ENCODE measurements at places on chromosomes 3 and 15.

- DNase-seq, result no peak
Measured at GRCh38 chr15:55016225-55016624, 180.5 kb downstream of the RSL24D1 start.

- DNase-seq, result no peak
Measured at GRCh38 chr15:84620626-84621025, 19.8 kb downstream of the ZSCAN2 start.

- DNase-seq, result no peak
Measured at GRCh38 chr15:63044645-63045464, 2.3 kb downstream of the TPM1 start.

DNA sequence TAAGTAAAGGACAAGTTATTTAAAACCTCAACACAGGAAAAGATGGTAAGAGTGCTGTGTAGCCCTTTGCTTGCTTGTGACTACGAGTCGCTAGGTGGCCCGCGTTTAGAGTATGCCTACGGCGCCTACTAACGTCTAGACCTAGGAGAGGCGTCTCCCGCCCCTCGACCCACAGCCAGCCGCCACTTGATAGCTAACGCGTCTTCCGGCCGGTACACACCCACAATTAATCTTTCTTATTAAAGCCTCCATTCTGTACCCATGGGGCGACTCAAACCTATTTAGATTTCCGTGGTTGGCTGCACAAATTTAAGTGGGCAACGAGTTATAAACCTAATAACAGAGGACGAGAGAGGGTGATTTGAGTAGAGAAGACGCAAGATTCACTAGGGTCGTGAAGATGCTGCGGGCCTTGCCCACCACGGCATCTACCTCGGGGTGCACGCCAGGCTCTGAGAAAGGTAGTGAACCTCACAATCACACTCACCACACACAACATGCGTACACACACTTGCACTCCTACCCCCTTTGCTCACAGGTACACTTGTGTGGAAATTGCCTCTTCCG, 12.0 kb downstream of the SOX2 start:
- no peak for DNase-seq

DNA sequence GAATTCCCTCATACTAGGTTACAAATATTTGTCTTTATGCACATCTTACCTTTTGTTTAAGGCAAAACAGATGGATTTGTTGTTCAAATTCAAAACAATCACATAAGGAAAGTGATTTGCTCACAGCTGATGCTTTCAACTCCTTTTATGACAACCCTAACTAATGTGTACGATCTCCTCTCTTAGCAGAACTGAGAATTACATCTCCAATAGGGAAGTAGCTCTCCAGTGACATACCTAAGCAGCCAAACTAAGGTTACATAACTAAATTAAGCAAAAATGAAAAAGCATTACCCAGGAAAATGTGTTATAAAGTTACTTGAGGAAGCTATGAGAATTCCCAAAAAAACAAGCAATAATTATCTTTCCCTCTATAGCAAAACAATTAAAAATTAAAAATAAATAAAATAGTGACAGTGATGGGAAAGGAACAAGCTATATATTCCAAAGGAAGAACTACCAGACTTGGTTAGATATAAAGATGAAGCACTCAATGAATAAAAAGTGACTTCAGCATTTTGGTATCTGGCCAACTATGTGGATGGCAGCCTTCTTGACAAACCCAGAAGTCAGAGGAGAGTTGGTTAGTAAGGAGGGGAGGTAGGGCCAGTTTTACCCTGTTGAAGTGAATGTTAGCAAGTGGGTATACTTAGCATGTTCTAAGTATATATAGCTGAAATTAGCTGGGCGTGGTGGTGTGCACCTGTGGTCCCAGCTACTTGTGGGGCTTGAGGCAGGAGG, 32.4 kb downstream of the PEAK1 start:
- no peak for DNase-seq

- DNase-seq, result no peak
Measured at GRCh38 chr3:194526164-194526563, 39.4 kb upstream of the ATP13A3 start.

- DNase-seq, result no peak
Measured at GRCh38 chr3:41129731-41130130, 69.6 kb upstream of the CTNNB1 start.

- no peak for DNase-seq
Measured at GRCh38 chr15:24054547-24055245, 367.6 kb upstream of the NDN start.

DNA sequence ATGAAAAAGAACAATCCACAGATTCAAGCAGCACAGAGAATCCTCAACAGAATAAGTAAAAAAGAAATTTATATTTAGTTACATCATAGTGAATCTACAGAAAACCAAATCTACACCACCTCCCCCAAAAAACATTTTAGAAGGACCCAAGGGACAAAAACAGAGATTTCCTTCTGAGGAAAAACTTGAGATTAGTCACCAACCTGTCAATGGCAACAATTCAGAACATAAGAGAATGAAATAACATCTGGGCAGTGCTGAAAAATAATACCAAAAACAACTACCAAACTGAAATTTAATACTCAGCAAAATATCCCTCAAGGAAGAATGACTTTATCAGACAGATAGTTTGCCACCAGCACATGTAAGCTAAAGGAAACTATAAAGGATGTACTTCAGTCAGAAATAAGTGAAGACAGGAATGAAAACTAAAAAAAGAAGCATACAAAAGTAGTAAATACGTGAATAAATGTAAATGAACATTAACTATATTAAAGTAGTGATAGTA, 260.7 kb downstream of the ULK4 start:
- DNase-seq, result no peak

DNA sequence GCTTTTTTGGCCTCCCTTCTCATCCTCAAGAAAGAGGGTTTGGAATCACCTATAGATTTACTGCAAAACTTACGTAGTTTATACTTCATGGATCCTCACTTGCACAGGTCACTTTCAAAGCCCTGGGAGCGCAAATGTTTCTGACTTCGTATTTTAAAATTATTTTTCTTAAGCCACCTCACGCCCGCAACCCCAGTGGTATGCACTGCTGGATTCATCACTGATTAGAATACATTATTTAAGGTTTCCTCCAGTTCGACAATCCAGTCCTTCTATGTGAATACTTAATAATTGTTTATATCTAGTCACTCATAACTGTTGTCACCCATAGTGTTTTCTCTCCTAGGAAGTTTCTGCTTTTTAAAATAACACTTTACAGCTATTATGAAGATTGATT, 339.9 kb downstream of the CHL1 start:
- DNase-seq, result no peak

- DNase-seq, result no peak
Measured at GRCh38 chr3:184620475-184621119, 59.0 kb downstream of the EPHB3 start.

DNA sequence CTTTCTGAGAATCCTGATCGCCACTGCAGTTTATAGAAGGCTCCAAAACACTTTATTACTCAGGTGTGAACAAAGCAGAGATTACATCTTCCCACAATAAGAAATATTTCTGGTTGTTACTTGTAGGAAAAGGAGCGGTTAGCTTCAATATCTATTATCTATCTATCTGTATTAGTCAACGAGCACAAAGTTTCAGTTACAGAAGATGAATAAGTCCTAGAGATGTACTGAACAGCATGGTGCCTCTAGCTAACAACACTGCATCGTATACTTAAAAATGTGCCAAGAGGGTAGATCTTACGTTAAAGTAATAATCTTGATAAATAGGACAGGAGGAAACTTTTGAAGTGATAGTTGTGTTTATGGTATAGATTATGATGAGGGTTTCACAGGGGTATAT, 10.9 kb upstream of the CCR3 start:
- DNase-seq, result no peak

DNA sequence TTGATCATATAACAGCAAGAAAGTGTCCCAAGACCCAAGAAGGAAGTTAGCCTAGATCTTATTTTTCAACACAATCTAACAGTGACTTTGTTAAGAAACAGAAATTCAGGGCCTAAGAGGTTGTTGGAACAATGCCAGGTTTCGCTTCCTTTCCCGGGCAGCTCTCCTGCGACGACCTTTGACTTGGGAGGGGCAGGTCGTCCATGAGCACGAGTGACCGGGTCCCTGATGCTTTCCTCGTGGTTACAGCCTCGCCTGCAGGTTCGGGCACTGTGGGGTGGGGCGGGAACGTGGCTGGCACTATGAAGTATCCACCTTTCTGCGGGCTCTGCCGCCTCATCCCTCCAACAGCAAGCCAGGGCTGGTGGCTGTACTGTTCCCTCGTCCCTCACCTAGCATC, 90.1 kb upstream of the RGMA start:
- DNase-seq, result no peak

DNA sequence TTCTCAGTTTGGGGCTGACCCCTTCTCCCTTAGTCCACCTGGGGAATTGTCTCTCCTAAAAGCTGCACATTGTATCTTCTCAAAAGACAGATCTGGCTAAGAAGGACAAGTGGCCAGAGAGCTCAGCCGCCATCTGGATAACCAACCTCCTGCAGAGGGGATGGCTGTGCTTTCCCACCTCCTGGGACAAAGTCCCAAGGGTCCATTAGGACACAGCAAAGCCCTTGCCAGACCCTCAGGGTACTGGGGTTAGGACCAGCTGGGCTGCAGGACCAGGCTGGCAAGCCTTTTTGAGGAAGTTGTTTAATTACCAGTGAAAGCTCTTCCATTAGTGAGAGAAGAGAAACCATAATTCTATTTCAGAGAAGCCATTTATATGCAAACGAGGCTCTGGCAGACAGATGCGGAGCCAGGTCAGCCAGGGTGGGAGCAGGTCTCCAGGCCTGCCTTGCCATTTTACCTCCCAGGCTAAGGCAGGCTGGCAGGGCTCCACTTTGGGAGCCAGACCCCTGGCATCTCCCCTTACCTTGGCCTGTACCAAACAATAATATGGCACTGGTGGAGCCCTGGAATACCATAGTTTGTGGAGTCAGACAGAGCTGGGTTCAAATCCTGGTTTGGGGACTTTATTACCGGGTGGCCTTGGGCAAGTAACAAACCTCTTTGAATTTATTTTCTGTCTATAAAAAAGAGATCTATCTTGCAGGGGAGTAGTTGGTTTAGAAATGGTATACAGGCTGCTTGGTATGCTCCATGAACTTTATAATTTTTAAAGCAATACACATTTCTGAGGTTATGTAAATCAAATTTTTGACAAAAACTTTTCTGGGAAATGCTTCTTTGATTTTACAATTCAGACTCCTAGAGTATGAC, 17.9 kb downstream of the SHF start:
- DNase-seq, result no peak

GRCh38 chr3:135690664-135691063, 274.9 kb upstream of the PPP2R3A start:
- DNase-seq, result no peak

Measured in neural crest cell (in vitro differentiated cells).